ENCODE measurements at places on chromosomes 1 and 21. TPM values are rescaled to one million over a fixed set of nuclear protein-coding genes. Genes with fewer than 3 reads are reported as not detected.

ZNF362 gene
- polyA plus RNA-seq, result 25.9 TPM

FAM78B gene
- polyA plus RNA-seq, result 1.4 TPM

CLCA2 gene
- not detected for polyA plus RNA-seq

PAQR6 gene
- polyA plus RNA-seq, result 1.5 TPM

ALPL gene
- 7.9 TPM for polyA plus RNA-seq

CDA gene
- 10.3 TPM for polyA plus RNA-seq

AVPR1B gene
- not detected for polyA plus RNA-seq

CYYR1 gene
- 17.2 TPM for polyA plus RNA-seq

GNB1 gene
- polyA plus RNA-seq, result 109 TPM

EPHA2 gene
- polyA plus RNA-seq, result 7.8 TPM

C1orf167 gene
- polyA plus RNA-seq, result 9.0 TPM

PRR9 gene
- polyA plus RNA-seq, result not detected

LCE2B gene
- polyA plus RNA-seq, result not detected

SELP gene
- polyA plus RNA-seq, result 5.4 TPM

TRABD2B gene
- 0.83 TPM for polyA plus RNA-seq

TOMM40L gene
- polyA plus RNA-seq, result 29.3 TPM

RC3H1 gene
- polyA plus RNA-seq, result 1.7 TPM

CRYAA gene
- not detected for polyA plus RNA-seq

TIE1 gene
- 43.7 TPM for polyA plus RNA-seq

TEX38 gene
- not detected for polyA plus RNA-seq

SPRR2G gene
- polyA plus RNA-seq, result not detected

PPIH gene
- 38.6 TPM for polyA plus RNA-seq

KDF1 gene
- polyA plus RNA-seq, result not detected

DDR2 gene
- 9.3 TPM for polyA plus RNA-seq

OR2L5 gene
- not detected for polyA plus RNA-seq

BOLA1 gene
- 33.6 TPM for polyA plus RNA-seq

VSIG8 gene
- not detected for polyA plus RNA-seq

PARK7 gene
- 322 TPM for polyA plus RNA-seq

IQCC gene
- polyA plus RNA-seq, result 2.0 TPM

F5 gene
- polyA plus RNA-seq, result 4.6 TPM

PKLR gene
- not detected for polyA plus RNA-seq

SELL gene
- polyA plus RNA-seq, result 0.59 TPM

KMO gene
- 0.22 TPM for polyA plus RNA-seq

COL9A2 gene
- 0.39 TPM for polyA plus RNA-seq

PSEN2 gene
- polyA plus RNA-seq, result 13.0 TPM

TMEM269 gene
- polyA plus RNA-seq, result not detected

SLC45A1 gene
- 4.1 TPM for polyA plus RNA-seq

SPRR5 gene
- polyA plus RNA-seq, result not detected

ANKRD34A gene
- polyA plus RNA-seq, result 1.7 TPM

NUP210L gene
- 0.01 TPM for polyA plus RNA-seq

COQ8A gene
- 242 TPM for polyA plus RNA-seq

S100A7A gene
- polyA plus RNA-seq, result not detected

MYCL gene
- 0.13 TPM for polyA plus RNA-seq

SLC2A5 gene
- 1.7 TPM for polyA plus RNA-seq

GPR52 gene
- polyA plus RNA-seq, result 0.29 TPM

ACKR1 gene
- 25.9 TPM for polyA plus RNA-seq

KIAA1614 gene
- 7.3 TPM for polyA plus RNA-seq

TDRKH gene
- polyA plus RNA-seq, result 3.6 TPM

RNF186 gene
- not detected for polyA plus RNA-seq

TCP10L gene
- polyA plus RNA-seq, result 2.5 TPM

ADPRS gene
- 23.0 TPM for polyA plus RNA-seq

PROK1 gene
- 6.8 TPM for polyA plus RNA-seq

AMPD1 gene
- not detected for polyA plus RNA-seq

LIPI gene
- not detected for polyA plus RNA-seq

CDCA8 gene
- polyA plus RNA-seq, result 0.41 TPM

PSRC1 gene
- polyA plus RNA-seq, result 2.3 TPM

KLHDC8A gene
- polyA plus RNA-seq, result 0.15 TPM

ADGRL4 gene
- polyA plus RNA-seq, result 24.1 TPM
